ENCODE measurements at places on chromosomes 7 and 10. TPM values are rescaled to one million over a fixed set of nuclear protein-coding genes. Genes with fewer than 3 reads are reported as not detected.
A peak's percentile ranks its signal among the peaks of the same experiment; 100 is the strongest.

GRCh38 chr10:35795131-35795824, 153.2 kb upstream of the FZD8 start:
- DNase-seq = no peak

CPEB3 gene
- 0.66 TPM for total RNA-seq

- no peak for DNase-seq
Measured at GRCh38 chr7:144416341-144416740, 12.8 kb upstream of the NOBOX start.

DNA sequence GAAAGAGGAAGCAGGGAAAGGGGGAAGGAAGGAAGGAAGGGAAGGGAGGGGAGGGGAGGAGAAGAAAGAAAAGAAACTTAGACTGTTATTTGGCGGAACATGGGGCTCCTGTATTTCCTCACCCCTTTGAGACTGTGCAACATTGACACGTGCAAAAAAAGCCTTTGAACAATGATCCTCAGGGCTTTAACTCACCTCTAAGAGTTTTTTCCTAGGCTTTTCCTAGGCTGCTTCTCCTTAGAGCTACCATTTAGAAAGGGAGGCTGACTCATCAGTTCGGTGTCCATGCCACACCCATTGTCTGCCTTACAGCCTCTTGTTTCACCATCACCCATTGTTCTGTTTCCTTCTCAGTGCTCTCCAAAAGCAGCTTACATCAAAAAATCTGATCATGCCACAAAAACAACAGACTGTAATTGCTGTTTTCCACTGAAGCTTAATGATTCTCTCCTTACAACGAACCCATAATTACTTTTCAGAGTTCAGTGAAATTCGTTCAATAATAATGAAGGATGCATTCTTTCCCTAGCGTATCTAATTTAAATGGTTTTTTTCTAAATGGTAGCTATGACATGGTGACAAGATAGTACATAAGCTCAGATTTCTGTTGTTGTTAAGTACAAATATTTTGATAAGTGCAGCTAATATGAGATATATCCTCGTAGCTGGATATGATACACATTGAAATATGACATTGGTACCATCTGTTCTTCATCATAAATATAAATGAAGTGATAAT, 90.8 kb downstream of the PRLHR start:
- DNase-seq = peak; percentile 15

SLC26A3 gene
- not detected for total RNA-seq

GRCh38 chr10:30828680-30829079, 199.1 kb upstream of the LYZL2 start:
- DNase-seq = peak; percentile 64

GRCh38 chr10:110694820-110695538, 50.8 kb downstream of the RBM20 start:
- DNase-seq = no peak

- no peak for DNase-seq
Measured at GRCh38 chr10:50540069-50540825, 83.5 kb downstream of the SGMS1 start.

DNA sequence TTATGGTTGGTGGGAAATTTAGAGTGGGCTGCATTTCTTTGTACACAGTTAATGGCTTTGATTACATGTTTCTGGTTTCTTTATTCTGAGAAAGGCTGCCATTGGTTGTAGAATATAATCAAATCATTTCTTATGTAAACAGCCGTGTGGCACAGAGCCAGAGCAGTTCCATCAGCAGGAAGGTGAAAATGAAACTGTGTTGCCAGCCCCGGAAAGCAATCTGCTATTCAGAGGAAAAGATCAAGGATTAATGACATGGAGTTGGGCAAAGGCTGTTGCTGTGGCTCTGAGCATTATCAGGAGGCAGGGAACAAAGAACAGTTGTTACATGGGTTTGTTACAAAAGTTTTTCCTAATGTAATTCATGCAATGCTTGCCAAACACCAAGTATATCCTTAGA, 74.2 kb upstream of the ZNF716 start:
- no peak for DNase-seq

All from fibroblast of lung (primary cell).